ENCODE measurements at places on chromosomes 7 and 10.
A peak's percentile ranks its signal among the peaks of the same experiment; 100 is the strongest.

DNA sequence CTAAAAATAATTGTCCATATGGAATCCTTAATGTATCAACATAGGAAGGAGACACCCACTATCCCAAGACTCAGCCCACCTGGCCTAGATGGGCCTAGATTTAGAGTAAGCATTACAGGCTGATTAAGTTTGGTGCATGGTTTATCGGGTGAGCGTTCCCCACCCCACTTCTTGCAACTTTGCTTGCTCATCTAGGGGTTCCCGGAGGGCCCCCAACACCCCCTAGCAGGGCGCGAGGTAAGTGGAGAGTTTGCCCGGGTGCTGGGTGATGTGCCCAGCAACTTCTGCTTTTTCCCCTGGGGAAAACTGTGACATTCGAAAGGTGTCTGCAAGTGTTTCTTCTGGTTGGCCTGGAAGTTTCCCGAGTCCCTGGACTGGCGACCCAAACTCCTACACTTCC, 31.7 kb downstream of the SKIDA1 start:
- no peak for DNase-seq

- DNase-seq, result no peak
Observed at GRCh38 chr10:87500646-87501048, 4.0 kb upstream of the MINPP1 start.

DNA sequence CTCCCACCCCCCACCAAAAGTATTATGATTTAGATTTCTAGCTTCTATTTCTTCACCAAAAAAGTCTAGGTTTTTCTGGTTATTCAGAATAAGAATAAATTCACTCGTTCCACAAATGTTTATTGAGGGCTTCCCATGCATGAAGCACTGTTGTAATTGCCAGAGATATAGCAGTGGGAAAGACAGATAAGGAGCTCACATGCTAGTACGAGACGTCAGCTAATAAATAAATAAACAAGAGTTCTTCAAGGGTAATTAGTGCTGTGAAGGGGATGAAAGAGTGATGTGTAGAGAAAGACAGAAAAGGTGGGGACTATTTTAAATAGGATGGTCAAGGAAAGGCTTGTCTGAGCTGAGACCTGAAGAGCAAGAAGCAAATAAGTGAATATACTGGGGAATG, 38.1 kb upstream of the SEPTIN7 start:
- no peak for DNase-seq

DNA sequence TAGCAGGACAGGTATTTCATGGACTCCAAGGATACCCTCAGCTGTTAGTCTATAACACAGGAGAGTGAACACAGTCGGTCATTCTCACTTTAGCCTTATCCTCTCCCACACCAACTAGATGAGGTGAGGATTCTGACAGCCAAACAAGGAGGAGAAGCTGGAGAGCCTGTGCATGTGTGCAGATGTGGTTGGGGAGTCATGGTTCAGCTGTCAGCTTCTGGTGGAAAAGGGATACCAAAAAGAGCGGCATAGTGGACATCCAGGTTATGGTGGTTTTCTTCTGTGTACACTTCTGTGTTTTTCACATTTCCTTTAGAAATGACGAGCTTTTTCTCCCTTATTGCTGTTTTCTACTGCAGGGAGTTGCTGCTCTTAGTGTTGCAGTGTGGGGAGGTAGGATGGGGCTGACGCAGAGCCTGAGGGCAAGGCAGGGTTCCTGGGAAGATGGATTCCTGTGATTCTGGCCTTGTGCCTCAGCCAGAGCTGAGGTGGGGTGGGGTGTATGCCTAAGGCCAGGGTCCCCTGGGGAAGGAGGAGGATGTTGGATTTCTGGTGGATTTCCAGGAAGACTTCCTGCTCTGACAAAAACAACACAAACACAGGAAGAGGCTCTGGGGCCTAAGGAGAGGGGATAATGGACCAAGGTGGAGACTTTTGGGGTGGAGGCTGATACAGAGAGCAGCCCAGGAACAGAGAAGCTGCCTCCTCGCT, 26.6 kb downstream of the PLAU start:
- DNase-seq, result no peak

- no peak for DNase-seq
Observed at GRCh38 chr10:105681051-105681450, 1040.0 kb downstream of the SORCS3 start.

DNA sequence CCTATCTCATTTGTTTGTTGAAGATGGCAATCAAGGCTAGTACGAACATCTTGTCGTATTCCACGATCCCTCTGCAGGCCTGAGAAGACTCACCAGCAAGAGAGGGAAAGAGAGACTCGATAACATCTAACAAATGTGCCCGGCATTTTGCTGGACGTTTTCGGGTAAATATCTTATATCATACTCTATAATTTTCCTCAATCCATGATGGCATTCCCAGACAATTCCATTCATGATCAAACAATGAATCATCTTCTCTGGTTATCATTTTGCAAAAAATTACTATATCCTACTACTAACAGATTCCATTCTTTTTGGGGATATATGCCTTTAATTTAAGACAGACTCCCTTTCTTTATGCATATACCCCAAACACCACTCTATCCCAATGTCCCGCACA, 118.1 kb downstream of the TYW1B start:
- DNase-seq, result no peak

DNA sequence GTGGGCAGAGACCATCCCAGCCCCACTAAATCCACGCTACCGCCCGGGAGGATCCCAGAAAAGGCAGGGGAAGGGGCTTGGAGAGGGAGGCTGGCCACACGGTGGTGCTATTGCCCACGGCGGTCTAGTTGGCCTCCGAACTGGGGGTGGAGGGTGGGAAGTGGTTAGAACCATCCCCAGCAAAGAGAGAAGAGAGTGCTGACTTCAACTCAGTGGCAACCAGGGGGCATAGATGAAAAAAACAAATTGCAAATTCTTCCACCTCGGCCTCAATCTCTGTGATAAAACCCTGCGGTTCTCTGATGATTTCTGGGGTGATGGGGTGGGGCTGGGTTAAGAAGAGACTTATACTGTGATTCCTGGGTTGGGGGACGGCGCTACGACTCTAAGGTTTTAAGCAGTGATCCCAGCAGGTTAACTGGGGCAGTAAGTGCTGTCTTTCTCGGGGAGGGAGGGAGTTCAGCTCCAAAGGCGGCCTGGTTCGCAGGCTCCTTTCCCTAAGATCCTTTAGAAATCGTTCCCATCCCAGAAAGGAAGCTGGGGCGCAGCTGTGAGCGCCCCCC, 154.5 kb upstream of the LYZL2 start:
- peak; percentile 69 for DNase-seq

DNA sequence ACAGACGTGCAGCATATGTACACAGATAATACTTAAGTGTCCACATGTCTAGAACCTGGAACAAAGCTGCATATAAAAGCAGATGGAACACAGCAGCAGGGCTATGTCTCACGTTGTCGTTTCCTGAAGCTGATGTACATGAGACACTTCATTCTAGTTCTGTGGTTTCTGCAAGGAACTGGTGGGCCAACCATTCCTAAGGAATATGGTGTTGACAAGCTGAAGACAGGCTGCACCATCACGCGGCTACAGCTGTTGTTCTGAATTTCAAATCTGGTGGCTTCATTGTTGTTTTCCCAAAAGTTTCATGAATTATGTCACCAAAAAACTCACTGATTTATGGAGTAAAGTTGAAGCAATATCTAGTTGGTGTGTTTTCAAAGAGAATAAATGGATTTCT, 33.7 kb downstream of the PRKAG2 start:
- DNase-seq, result no peak

- DNase-seq, result no peak
Observed at GRCh38 chr10:63213489-63213888, 80.4 kb downstream of the NRBF2 start.

DNA sequence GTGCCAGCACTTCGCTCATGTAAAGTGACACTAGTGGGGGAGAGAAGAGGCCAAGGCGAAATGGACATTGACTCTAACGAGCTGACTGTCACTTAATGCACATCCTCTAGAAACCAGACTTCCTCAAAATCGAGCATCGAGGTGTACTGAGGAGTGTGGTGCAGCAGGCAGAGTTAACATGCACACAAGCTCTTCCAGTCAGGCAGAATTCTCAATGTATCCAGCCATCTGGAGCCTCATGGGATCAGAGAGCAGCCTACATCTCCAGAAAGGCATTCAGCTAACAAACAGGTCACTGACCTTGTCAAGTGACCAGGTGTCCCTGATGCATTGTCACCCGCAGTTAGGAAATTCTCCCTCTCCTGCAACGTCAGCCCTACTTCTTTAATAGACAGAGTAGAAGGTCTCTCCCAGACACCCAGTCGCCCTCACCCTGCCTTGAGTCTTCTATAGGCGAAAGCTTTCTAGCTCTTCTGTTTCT, 259.8 kb upstream of the AOAH start:
- no peak for DNase-seq

DNA sequence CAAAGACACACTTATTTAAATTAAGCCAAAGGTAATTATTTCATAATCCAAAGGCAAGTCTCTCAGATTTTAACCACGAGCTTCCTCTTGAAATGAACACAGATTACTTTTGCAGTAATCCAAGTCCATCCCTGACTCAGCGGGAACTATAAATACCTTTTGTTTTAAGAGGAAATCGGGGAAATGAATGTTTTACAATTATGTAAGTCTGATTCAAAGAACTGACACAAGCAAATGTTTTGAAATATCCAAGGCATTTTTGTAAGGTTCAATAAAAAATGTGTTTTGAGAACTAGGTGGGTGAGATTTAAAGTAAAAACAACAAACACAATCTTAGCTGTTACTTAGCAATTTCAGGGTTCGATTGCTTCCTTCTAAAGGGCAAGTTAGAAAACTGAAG, 179.8 kb upstream of the ASAH2 start:
- no peak for DNase-seq

DNA sequence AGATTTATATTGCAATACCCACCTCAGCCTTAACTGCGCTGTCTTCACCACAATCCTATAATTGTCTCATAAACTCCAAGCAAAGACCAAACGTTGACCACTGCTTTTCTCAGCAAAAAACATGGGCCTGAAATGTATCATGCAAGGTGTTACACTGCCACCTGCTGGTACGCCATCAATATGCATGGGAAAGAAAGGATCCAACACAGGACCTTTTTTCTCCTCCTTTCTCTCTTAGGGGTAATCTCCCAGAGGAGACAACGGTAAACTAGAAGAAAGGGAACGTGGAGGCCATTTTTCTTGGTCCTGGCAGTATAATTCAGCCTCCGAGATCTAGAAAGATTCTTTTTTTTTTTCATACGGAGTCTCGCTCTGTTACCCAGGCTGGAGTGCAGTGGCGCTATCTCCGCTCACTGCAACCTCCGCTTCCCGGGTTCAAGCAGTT, 79.1 kb upstream of the MPP7 start:
- peak; percentile 33 for DNase-seq

DNA sequence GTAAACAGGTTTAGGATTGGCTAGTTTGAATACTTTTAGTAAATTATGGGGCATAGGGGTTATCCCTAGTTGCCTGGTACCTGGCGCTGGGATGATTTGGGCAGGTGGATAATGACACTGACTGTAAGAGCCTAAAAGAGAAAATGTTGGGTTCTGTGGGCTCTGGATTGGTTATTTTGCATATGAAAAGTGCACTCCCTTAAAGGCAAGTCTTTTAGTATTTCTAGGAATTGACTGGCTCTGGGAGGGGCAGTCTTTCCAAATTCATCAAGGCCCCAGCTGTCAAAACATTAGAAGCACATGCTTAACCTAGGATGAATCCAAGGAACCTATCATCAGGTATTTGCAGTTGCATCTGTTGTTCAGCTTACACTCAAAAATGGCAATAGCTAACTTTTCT, 454.6 kb upstream of the SORCS1 start:
- DNase-seq, result no peak

GRCh38 chr7:27247452-27248426, 5.1 kb downstream of the EVX1 start:
- DNase-seq, result no peak

DNA sequence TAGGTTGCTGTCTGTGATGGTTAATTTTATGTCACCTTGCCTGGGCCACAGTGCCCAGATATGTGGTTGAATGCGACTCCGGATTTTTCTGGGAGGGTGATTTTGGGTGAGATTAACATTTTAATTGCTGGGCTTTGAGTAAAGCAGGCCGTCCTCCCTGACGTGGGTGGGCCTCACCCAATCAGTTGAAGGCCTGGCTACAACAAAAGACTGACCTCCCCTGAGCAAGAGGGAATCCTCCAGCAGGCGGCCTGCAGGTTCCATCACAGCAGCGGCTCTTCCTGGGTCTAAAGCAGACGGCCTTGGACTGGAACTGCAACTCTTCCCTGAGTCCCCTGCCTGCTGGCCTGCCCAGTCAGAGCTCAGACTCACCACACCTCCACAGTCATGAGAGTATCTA, 114.2 kb downstream of the SFMBT2 start:
- no peak for DNase-seq

GRCh38 chr7:64277630-64278029, 36.1 kb upstream of the ZNF736 start:
- no peak for DNase-seq

GRCh38 chr10:22219308-22219707, 1.5 kb upstream of the EBLN1 start:
- no peak for DNase-seq

DNA sequence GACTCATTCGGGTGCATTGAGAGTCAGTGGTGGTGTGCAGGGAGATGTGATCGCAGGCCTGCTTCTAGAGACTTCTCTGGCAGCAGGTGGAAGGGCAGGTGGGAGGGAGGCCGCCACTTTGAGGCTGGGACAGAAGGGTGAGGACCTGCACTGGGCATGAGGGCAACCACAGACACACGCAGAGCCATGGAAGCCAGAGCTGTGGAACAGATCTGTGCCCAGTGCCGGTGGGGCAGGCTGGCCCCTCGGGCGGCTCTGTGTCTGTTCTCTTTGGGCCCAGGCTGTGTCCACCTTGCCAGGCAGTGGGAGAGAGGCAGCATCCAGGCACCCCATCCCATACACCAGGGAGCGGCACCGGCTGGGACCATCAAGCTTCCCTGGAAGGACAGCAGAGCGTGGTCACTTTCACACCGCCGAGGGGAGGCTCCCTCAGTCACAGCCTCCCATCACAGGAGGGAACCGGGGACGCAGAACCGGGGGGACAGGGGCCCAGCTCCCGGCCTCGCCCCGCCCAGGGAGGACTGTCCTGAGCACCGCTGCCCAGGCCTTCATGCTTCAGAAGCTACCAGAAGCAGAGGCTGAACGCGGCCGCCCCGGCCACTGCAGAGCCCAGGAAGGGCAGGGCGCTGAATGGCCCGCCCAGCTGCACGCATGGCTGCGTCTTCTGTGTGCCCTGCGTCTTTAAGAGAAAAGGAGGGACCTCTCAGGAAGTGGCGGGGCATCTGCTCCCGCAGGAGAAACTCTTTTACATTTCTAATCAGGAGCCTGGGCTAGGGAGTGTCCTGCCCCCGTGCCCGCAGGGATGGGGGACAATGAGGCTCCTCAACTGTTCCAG, 32.1 kb downstream of the EN2 start:
- no peak for DNase-seq

DNA sequence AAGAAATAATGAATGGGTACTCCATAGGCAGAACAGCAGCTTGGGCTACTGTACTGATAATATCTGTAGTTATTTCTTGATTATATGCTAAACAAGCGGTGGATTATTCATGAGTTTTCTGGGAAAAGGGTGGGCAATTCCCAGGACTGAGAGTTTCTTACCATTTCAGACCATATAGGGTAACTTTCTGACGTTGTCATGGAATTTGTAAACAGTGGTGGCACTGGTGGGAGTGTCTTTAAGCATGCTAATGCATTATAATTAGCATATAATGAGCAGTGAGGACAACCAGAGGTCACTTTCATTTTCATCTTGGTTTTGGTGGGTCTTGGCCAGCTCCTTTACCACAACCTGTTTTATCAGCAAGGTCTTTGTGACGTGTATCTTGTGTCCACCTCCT, 399.7 kb downstream of the CDC14C start:
- no peak for DNase-seq

GRCh38 chr10:97631098-97631497, 2.2 kb downstream of the MORN4 start:
- no peak for DNase-seq

All from DMS 273 treated with DMSO at 0.1 percent for 48 hours (cell line).